Liver (tissue), 10 donors: ENCODE measurements at places on chromosomes 12 and 14. TPM values are rescaled to one million over a fixed set of nuclear protein-coding genes. Genes with fewer than 3 reads are reported as not detected.

A2M gene
- 2,199 TPM for total RNA-seq

GRCh38 chr12:92719674-92720073 is 16.9 kb downstream of the PLEKHG7 start:
- DNase-seq: no peak

DNA sequence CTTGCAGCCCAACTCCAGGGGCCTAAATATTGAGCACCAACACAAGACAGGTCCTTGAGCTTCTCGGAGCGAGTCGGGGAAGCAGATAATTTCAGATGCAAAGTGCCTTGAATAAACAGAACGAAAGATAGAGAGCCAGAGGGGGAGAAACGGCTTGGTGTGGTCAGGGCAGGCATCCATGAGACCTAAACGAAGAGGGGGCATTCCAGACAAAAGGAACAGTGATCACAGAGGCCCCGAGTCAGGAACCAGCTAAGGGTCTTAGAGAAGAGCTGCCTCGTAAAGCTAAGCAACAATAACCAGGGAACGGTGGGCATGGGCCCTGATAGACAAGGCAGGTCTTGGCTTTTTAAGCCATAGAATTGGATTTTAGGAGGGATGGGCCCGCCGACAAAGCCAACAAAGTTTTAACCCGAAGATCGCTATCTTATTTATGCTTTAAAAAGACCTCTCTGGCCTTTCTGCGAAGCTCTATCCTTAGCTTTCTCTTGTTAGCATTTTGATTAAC is 421 bp upstream of the ACADS start:
- DNase-seq: no peak

GRCh38 chr14:70257526-70257925 is 68.8 kb upstream of the SLC8A3 start:
- peak; percentile 69 for DNase-seq
